ENCODE measurements at places on chromosomes 11 and 22.

DNA sequence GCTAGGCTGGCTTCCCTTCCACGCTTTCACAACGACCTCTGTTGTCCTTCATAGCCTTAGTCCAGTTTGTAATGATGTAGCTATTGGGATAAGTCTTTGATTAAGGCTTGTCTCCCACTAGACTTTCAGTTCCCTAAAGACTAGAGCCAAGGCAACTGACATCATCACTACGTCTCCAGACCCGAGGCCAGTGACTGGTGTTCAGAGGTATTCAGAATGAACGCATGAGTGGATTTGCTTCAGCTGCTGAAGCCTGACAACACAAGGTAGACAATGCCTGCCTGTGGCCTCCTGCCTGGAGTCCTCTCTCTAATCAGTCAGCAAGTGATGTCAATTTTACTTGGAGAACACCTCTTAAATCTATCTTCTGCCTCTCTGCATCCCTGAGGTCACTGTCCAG is 13.6 kb downstream of the EFCAB6 start:
- no peak for DNase-seq

- DNase-seq: no peak
These were observed 534 bp downstream of the WNT7B start for GRCh38 chr22:45976254-45977002.

DNA sequence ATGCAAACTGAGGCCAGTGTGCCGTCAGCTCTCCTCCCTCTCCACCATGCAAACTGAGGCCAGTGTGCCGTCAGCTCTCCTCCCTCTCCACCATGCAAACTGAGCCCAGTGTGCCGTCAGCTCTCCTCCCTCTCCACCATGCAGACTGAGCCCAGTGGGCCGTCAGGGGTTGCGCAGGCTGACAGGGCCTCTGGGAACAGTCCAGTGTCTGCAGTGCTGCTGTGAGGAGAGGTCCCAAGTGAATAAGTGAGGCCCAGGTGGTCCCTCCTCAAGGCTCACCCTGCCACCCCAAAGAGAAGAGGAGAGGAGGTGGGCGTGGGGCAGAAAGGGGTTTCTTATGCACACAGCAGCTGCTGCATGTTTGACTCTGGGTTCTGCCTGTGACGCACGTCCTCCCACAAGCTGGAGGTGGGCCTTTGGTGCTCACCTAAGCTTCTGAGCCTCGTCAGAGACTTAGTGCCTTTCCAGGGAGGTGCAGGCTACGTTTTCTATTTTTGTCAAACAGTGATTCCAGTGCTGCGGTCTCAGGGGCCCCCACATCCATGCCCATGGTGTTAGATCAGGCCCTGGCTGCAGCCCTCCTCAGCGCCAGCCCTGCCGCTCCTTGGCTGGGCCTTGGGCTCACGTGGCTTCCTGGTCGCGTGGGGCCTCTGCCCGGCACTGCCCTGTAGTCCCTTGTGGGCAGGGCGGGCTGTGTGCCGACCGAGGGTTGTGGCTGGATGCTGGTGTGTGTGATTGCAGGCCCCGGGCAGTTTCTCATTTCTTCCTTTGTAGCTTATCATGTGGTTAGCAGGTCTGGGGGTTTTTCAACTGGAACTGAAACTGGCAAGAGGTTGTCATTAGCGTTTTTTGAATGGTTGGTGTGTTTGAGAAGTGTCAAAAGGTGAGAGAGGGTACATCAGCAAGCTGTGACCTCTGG is 7.1 kb downstream of the TPCN2 start:
- peak; percentile 84 for DNase-seq

DNA sequence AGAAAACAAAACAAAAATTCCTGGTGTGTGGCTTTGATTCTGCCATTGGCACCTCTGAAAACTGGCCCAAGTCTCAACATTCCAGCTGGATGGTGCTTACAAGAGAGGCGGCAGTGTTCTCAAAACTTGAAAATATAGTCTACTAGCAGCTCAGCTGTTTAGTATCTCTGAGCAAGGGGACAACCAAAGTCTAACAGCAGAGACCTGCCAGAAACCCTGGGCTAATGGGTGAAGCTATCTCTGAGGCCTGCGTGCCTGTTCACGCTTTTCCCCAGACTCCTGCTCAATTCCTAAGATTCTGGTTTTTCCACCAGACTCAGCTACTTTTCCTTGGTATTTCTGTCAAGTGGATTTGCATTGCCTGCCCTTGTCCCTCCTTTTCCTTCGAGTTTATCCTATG is 17.9 kb downstream of the TMEM218 start:
- DNase-seq: no peak

DNA sequence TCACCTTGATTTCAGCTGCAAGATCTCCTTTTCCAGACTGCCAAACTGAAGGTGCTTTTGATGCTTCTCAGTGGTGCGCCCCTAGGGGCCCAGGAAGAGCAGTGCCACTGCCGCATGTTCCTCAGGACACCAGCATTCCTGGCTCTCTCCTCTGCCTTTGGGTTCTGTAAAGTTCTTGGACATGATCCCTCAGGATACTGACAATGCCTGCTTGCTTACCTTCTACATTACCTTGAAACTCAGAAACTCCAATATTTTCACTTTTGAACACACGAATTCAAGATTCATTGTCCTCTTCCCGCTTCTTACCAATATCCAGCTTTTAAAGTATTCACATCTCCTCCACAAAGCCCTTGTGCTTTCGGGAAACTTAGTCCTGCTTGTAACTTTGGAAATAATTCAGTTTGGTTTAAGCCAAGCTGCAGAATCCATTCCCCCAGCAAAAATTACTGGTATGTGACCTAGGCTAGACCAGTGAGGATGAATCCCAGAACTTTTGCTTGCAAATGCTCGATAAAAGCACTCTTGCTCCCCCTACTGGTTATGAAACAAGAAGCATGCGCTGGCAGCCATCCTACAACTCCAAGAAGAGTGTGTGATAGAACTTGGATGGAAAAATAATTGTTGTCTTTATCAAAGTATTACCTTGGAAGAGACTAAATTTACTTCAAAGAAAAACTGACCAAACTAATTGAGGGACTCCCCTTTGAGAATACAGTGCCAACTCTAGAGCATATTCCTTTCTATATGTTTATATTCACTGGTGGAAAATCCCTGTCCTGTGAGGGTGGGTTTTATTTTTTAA is 16.5 kb upstream of the OR5B21 start:
- peak; percentile 22 for DNase-seq

DNA sequence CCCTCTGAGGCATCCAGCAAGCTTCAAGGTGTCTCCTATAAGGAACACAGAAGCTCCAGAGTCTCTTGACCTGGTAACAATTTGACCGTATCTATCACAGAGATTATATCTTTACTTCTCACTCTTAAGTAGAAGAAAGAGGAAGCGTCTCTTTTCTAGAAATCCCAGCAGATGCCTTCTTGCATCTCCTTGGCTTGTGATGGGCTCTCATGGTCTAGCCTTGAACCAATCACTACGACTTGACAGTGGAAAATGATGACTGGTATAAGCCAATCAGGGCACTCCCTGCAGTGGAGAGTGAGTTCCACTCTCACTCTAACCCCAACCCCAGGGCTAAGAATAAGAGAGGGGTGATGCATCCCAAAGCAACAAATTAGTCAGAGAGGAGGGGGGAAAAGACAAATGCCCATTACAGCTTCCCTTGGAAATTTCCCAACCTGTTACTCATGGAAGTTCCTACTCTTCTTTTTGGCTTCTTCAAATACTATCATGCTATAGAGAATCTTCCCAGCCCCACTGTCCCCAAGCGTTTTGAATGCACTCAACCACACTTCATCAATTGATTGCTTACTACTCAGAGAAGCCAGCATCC is 293.5 kb downstream of the MN1 start:
- no peak for DNase-seq

GRCh38 chr11:57650739-57651090 is 1.0 kb upstream of the YPEL4 start:
- DNase-seq: no peak

DNA sequence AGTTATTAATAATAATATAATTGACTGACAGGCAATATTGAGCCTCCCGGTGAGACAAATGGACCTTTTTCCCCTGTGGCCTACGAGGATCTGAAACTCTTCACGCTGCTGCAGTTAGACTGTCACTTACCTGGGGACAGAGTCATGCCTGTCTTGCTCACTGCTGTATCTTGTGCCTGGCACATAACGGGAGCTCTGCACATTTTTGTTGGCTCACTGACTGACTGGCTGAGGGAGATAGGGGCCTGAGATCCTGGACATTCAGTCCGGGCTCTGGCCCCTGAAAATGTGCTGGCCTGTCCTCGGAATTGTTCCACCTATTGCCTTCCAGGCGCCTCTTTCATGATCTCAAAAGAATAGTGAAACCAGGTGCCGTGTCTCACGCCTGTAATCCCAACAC is 743 bp upstream of the CD3D start:
- DNase-seq: no peak

DNA sequence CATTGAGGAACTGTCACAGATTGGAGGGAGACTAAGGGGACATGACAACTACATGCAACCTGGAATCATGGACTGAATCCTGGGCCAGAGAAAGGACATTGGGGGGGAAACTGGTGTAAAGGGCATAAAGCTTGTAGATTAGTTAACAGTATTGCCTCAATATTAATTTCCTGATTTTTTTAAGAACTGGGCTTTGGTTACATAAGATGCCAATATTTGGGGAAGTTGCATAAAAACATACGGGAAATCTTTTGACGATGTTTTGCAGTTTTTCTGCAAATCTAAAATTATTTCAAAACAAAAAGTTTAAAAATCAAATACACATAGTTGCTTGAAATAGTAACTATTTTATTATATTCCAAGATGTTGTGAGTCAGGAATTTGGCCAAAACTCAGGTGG is 2.9 kb upstream of the FOLR3 start:
- DNase-seq: no peak

- no peak for DNase-seq
These were observed 106.0 kb upstream of the ISX start for GRCh38 chr22:34960005-34960404.

- DNase-seq: no peak
These were observed 5.1 kb downstream of the TRIM5 start for GRCh38 chr11:5679811-5680210.

- DNase-seq: no peak
These were observed 11.8 kb downstream of the IL10RA start for GRCh38 chr11:117997823-117998579.

DNA sequence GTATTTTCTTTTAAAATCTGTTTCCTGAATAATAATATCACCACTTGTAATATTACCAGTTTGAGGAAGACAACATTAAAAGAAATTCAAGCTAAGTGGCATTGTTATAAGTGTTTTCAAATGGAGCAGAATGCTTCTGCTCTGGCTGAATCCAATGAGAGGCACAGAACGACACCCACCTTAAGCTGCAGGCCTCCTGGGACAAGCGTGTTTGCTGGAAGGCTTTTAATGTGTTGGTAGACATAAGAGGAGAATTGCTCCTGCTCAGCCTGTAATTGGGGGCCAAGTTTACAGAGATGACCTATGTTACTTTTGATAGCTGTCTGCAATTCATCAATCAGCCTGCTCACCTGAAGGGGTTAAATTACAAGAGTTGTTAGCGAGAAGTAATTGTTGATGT is 242.2 kb downstream of the DCDC1 start:
- DNase-seq: no peak

DNA sequence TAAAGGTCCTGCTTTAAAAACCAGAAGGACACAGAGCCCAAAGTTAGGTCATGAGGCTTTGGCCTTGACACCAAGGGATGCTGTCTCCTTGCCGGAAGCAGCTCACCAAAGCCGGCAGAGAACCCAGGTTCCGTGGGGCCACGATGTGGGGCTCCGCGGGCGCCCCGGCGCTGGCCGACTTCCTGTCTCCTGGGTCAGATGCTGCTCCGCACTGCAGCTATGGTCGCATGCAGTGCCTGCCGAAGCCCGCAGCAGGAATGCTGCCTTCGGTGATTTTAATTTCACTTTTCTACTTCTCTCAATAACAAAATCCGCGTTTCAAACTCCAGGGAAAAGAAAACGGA is 454 bp upstream of the OTUB1 start:
- peak; percentile 65 for DNase-seq

DNA sequence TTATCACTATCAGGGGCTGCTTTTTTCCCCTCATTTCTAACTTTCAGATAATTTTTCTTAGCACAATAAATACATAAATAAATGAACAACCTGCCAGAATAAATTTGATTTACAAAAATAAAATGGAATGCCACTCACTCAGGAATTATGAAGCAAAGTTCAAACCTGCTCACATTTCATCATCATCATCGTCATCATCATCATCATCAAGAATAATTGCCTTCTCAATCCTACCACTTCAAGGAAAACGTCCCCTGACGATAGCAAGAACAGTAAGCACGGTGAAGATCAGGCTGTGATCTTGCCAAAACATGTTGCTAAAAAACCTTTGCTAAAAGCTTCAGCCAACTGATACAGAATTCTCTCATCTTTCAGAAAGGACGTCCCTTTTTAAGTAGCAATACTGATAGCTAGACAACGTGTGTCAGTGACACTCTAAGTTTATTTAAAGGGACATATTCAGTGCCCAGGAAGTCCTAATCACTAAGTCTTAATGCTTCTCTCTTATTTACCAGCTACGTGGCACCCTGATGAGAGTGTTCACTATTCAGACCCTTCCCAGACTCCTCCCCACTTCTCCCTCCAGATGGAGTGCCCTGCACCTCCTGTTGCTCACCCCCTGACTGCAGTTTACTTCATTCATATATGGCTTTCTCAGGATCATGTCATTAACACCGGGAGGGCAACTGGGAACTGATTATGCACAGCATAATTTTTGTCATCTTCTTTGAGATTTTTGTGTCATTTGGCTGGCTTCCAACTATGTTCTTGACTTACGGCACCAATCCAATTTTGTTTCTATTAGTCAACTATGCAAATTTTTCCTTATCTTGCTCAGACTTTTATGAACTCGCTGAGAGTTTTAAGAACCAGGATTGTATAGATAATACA is 200.1 kb upstream of the GUCY1A2 start:
- no peak for DNase-seq

GRCh38 chr11:115929618-115930129 is 425.5 kb upstream of the CADM1 start:
- no peak for DNase-seq

- DNase-seq: no peak
These were observed 1.5 kb downstream of the RFPL2 start for GRCh38 chr22:32203181-32204039.

- DNase-seq: no peak
These were observed at the start of gene JHY for GRCh38 chr11:122882189-122882856. JHY (plus strand) TSS chr11:122882759; CDS start chr11:122885850, 3,091 bp downstream.

DNA sequence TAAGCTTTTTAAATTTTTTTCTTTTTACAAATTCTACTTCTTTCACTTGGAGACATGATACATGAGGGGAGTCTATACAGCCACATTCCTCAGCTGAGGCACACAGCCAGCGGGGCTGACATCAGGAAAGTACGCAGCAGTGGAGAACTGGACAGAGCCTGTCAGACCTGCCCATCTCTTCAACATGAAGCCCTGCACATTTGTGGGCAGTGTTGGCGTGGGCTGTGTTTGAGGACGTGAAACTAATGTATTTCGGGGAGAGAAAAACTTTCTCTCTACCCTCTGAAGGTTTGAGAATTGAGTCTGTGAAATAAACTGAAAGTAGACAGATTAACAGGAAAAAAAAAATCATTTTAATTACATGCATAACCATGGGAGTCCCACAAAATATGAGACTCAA is 84.8 kb upstream of the HTATIP2 start:
- no peak for DNase-seq

DNA sequence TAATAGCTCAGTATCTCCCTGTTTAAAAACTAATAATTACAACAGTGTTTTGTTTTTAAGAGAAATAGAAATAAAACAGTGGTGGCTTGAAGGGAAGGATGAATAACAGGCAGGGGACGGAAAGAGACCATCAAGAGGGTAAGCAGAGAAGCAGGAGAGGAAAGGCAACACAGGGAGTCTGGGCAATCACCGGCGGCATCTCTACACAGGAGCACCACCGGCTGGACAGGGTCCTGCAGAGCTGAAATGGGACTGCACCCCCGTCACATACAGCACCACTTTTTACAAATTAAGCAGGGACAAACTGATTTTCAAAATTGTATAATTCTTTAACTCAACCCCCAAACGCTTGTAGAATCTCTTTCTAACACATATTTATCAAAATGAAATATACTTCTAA is 18.4 kb downstream of the PHF21A start:
- no peak for DNase-seq
